ENCODE measurements at places on chromosomes 5 and 9.

GRCh38 chr5:140964356-140964755 lies 1.9 kb upstream of the PCDHAC2 start:
- no peak for DNase-seq

DNA sequence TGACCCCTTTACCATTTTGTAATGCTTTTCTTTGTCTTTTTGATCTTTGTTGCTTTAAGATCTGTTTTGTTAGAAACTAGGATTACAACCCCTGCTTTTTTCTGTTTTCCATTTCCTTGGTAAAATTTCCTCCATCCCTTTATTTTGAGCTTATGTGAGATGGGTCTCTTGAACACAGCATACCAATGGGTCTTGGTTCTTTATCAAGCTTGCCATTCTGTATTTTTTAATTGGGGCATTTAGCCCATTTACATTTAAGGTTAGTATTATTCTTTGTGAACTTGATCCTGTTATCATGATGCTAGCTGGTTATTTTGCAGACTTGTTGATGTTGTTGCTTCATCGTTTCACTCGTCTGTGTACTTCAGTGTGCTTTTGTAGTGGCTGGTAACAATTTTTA lies 337.3 kb downstream of the SPATA31D1 start:
- no peak for DNase-seq

DNA sequence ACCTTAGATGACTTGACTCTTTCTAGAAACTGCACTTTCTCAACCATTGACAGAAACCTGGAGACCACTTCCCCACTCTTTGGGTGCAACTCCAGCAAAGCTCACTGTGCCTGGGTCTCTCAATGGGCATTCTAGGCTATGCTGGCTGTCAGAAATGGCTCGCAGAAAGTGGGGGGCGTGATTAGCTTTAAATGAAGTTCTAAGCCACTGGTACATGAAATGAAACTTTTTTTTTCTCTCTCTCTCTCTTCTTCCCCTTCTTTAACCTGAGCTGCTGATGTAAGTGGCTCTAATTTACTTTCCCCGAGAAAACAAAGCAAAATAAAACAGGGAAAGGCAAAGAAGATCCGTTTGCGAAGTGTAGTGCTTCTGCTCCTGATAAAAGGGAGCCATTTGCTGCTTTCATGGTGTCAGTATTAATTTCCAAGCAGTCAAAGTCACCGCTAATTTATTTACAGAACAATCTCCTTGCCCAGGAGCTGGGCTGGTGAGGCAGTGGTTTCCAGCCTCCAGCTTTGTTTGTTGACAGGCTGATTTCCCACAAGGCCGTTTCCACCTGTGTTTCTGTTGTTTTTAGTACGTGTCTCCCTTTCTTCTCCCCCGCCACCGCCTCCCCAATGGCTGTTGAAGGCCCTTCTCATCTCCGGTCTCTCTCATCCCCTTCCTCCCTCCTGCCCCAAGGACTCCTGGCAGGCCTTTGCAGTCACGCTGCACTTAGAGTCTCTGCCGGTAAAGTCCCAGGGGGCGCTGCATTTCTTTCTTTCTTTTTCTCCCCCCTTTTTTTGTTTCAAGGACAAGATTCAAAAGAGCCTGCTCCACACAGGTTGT lies 422.9 kb downstream of the EBF1 start:
- peak; percentile 17 for DNase-seq

DNA sequence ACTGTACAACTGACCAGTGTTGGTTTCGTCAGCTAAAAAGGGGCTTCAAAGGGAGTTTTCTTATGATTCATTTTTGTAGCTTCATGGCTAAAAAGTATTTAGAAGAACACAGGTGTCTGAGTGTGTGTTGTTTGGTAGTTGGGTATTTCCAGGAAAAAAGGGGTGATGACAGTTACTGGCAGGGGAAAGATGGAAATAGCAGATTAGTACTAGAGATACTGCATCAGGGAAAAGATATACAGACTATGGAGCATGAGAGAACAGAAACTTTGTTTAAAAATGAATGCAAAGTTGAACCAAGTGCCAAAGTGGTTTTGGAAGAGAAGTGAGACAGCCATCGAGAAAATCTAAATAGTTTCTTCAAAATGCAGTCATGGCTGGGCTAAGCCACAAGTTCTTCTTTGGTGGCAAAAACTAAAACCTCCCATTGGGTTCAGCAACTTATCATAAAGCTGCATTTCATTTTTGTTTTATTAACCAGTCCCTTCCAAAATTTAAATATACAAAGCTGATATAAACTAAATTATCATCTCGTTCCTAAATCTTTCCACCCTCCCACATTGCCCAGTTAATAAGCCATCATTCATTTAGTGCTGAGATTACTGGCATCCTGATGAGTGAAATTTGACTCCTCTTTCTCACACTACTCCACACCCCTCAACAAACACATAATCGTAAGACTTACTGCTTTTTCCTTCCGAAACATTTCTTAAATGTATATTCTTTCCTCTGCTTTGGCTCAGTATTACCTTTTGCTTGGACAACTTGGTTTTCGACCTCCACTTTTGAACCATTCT lies 33.5 kb downstream of the ELL2 start:
- DNase-seq: no peak

DNA sequence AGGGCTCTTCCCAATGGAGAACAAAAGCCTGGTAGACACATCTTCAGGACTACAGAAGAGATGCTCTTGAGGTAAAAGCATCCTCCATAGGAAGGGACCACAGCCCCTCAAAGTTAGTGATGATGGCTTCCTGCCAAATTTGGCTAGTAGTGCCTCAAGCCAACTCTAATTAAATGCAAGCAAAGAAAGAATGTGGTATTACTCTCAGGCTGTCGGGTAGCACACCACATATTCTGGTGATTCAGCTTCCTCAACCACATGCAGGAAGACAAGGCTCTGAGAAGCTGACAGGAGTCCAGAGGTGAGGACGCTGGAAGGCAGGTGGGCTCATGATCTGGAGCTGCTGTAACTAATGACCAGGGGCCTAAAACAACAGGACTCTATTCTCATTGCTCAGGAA lies 37.2 kb upstream of the S1PR3 start:
- DNase-seq: no peak

DNA sequence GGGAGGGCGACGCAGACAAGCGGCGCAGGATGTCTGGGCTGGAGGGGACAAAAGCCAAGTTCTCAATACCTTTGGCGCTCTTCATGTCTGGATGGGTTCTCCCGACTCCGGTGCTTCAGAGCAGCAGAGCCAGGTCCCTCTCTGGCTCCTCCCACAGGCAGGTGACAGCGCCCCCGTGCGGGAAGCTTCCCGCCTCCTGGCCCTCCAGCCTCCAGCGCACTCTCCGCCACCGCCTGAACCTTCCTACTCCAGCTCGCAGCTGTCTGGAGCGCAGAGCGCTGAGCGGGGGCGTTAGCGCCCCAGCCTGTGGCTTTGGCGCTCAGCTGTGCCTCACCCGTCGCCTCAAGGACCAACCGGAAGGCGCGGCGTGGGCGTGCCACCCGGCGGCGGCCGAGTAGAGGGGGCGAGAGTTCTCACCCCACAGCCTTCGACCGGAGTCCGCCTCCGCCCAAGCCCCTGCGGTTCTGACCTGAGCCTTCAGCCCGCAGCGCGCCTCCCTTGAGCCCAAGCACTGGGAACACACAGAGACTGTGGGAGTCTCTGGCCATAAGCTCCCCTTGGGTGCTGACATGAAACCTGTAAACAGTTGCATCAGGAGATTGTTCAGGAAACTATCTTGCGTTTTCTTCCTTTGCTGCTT lies at the start of gene SLCO4C1:
Gene SLCO4C1, minus strand, starts transcription at position 107 of the 640 bp plus-strand sequence. Its CDS starts 22 bp downstream, at position 85.
- DNase-seq: peak; percentile 81

- no peak for DNase-seq
These were observed 5.0 kb downstream of the PDE6A start for GRCh38 chr5:149939546-149939945.

GRCh38 chr5:14097998-14098471 lies 45.1 kb upstream of the TRIO start:
- DNase-seq: no peak

DNA sequence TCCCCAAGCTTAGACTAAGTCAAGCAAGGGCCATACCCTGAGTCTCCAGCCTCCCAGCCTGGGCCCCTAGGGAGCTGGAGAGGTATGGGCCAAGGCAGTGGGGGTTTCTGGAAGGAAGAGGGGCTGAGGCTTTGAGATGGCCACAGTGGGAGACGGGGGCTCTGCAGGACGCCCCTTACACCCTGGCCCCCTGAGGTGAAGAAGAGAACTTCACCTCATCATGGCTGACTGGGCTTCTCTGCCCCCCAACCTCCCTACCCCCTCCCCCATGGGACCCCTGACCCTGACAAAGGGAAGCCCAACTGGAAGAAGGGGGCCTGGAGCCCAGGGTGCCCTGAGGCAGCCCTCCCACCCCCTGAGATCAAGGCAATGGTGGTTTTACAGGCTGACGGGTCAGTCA lies 25.8 kb downstream of the PCDH1 start:
- no peak for DNase-seq

- no peak for DNase-seq
These were observed 176.1 kb downstream of the TRPM3 start for GRCh38 chr9:70945301-70945700.

- no peak for DNase-seq
These were observed 41.1 kb upstream of the GADD45G start for GRCh38 chr9:89563571-89564345.

Data from HuH-7 (cell line).